Suprapubic skin (tissue), 4 donors: ENCODE measurements at places on chromosomes 12 and 14. TPM values are rescaled to one million over a fixed set of nuclear protein-coding genes. Genes with fewer than 3 reads are reported as not detected.

The OR6J1 gene
- not detected for total RNA-seq

DNA sequence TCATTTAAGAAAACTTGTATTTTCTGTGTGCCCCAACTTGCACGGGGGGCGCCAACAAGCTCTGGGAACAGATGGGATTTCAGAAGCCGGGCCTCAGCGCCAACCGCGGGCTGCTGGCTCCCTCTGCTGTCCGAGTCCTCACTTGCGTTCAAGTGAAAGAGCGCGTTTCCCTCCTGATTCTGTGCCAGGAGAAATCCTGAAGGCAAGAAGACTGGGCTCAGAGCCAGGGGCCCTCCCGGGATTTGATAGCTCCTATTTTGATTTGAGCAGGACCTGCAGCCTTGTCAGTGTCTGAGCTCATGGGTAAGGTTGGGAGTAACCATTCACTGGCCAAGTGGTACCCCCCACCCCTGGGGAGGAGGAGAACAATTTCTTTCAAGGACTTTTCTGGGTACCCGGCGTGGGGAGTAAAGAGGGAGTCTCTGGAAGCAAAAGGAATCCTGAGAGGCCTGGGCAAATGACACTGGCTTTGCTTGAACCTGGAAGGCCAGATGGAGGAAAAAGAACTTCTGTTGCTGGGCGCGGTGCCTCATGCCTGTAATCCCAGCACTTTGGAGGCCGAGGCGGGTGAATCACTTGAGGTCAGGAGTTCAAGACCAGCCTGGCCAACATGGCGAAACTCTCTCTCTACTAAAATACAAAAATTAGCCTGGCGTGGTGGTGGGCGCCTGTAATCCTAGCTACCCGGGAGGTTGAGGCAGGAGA, 179.0 kb upstream of the RGS6 start:
- peak; percentile 90 for DNase-seq

- no peak for DNase-seq
Observed at GRCh38 chr14:26124896-26125438, 472.9 kb downstream of the NOVA1 start.

DNA sequence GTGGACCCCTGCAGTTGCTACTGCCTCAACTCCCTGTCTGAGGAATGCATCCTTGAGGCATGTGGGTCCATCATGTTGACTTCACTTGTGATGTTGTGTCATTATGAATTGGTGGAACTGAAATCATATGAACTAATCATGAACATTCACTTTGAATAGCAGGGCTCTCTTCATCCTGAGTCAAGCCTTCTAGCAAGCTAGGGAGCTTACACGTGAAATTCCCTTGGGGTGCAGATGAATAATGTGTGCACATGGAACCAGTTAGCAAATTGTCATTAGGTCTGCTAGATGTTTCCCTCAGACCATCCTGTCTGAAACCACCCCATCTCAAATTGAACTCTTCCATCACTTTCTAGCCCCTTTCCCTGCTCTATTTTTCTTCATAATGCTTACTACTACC, 3.6 kb downstream of the COQ6 start:
- no peak for DNase-seq

GRCh38 chr12:104825408-104825807, 132.7 kb downstream of the SLC41A2 start:
- no peak for DNase-seq

GRCh38 chr12:823028-823698, 70.8 kb downstream of the WNK1 start:
- no peak for DNase-seq
